ENCODE measurements at places on chromosomes 6 and 20.
A peak's percentile ranks its signal among the peaks of the same experiment; 100 is the strongest.

DNA sequence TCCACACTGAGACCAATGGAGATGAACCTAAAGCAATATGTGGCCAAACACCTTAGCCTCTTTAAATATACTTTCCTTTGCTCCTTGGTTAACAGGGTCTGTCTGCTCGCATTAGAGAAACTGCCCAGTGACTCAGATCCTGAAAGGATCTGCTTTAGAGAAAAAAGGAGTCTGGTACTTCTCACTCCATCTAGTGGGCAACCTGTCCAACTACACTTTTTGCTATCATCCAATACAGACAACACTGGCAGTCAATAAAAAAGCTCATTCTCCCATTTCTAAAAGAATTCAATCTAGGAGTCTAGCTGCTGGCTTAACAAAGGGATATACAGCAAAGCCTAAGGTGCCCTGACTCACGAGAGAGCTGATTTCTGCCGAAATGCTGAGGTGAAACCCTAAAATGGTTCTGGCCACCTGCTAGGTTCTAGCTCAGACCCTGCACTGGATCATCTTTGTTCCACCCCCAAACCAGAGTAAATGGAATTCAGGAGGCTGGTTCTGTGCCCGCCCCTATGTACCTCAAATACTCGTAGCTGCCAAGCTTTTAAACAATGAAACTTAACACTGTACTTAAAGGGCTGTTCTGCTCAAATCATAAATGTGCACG is 11.5 kb downstream of the GNL1 start:
- DNase-seq, result no peak

DNA sequence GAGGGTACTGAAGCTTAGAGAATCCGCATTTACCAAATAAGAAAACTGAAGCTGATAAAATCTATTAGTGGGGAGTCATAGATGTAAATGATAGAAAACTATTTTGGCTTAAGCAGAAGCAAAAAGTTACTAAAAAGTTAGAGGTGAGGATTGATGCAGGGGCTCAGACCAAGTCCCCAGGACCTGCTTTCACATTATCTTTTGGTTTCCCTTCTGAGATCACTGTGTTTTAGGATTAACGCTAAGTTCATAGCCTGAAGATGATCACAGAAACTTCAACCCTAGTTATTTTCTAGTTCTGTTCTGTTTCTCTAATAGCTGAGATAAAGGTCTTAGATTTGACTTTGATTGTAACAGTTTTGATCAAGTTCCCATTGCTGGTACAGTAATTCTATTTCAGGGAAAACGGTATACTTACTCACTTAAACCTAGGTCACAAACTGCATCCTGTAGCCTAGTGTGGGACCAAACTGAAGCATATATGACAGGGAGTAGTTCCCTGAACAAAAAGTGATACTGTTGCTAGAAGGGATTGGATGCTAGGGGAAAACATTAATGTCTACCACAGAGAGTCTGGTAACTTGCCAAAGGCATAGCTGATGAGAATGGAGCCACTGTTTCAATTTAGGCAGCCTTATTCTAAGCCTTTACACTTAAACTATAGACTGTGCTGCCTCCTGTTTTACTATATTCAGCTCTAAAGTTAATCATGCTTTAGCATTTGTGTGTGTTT is 13.1 kb downstream of the CYB5R4 start:
- no peak for DNase-seq

- no peak for DNase-seq
Measured at GRCh38 chr6:38407192-38407591, 232.5 kb downstream of the BTBD9 start.

DNA sequence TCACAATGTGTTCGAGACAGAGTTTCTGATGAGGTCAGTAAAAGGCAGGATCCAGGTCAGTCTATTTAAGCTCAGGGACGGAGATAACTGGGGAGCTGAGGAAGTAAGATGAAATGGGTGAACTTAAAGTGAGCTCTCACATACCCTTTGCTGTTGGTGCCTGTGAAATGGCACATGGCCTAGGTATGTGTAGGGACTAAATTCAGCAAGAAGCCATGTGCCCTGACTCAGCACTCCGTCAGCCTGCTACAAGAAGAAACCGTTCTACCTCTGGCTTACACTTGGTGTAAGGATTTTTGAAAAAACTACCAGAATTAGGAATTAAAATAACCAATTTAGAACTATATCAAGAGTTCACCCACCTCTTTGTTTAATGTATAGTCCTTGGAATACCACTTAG is 41.1 kb upstream of the TRDN start:
- no peak for DNase-seq

DNA sequence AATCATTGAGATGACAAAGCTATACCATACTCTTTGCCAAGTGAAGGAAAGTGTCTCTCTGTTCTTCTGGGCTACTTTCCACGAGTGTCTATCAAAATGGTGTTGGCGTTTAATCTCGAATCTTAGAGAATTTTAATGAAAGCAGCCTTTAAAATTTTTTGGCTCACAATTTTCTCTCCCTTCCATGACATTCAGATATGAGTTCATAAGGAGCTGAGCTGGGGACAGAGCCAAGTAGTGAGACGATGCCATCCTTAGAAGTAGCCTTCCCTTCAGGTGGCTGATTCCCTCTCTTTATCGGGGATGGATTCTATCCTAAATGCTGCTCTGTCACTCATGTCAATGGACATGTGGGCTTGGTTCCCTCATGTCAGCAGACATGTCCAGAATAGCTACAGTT is 132.8 kb downstream of the GRM1 start:
- no peak for DNase-seq

DNA sequence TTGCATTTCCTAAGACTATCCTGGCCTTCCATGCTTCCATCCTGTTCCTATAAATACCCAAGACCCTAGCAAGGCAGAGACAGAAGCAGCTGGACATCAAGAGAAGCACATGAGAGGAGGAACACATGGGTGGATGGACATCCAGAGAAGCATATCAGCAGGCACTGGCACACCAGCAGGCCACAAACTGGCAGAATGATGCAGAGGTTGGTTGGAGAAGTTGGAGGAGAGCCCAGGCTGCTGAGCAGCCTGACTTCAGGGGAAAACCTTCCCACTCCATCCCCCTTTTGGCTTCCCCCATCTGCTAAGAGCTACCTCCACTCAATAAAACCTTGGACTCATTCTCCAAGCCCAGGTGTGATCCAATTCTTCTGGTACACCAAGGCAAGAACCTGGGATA is 332.5 kb downstream of the FRK start:
- DNase-seq, result no peak

- no peak for DNase-seq
Measured at GRCh38 chr6:144335914-144336313, 50.8 kb downstream of the UTRN start.

DNA sequence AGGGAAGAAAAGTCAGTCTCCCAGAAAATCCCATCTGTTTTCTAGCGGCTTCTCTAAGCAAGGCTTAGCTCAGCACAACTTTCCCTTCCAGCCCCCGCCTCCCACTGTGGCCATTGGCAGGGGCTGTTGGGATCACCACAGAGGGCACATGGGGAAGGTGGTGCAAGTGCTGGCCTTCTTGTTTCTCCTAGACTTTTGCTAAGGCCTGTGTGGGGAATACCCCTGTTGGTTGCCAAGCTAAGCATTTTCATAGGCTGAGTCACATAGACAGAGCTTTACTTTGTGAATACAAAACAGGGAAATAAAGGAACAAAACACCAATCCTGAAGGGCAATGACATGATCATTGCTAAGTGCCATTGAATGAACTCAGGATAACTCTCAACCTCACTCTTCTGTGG is 32.4 kb upstream of the TIAM2 start:
- peak; percentile 39 for DNase-seq

DNA sequence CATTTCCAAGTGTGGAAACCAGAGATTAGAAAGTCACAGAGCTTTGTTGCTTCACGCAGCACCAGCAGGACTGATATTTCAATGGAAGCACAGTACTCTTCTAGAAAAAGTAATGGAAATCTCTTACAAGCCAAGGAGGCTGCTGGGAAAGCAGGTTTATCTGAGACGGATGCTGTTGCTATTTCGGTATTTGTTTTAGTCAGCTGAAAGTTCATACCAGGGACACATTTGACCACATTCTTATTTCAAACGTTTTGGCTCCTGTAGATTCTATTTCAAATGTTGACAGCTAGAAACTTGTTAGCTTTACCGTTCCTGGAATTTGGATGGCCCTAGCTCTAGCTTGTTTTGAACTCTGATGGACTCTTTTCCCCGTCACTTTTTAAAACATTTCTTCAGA is 3.7 kb upstream of the TMEM242 start:
- DNase-seq, result no peak

DNA sequence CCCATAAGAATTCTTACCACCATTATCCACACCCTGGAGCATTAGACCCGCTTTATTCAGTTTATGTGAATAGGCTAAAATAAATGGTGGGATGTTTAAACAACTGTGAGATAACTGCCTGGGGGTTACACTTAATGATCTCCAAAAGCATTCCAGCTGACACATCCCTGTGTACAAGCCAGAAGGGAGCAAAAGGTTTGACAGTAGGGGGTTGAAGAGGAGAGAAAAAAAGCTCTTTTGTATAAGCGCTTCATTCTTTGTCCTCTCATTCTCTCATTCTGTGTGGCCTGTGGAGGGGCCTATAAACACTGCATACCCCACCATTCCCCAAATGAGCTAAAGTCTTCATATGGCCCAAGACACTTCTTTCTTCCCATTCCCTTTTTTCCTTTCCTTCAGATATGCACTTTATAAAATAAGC is 30.8 kb upstream of the COL21A1 start:
- no peak for DNase-seq

- no peak for DNase-seq
Measured at GRCh38 chr6:25524542-25524941, 127.5 kb upstream of the SCGN start.

- DNase-seq, result no peak
Measured at GRCh38 chr6:24761851-24762250, 12.9 kb upstream of the GMNN start.

- no peak for DNase-seq
Measured at GRCh38 chr6:133359256-133359655, 118.1 kb downstream of the EYA4 start.

DNA sequence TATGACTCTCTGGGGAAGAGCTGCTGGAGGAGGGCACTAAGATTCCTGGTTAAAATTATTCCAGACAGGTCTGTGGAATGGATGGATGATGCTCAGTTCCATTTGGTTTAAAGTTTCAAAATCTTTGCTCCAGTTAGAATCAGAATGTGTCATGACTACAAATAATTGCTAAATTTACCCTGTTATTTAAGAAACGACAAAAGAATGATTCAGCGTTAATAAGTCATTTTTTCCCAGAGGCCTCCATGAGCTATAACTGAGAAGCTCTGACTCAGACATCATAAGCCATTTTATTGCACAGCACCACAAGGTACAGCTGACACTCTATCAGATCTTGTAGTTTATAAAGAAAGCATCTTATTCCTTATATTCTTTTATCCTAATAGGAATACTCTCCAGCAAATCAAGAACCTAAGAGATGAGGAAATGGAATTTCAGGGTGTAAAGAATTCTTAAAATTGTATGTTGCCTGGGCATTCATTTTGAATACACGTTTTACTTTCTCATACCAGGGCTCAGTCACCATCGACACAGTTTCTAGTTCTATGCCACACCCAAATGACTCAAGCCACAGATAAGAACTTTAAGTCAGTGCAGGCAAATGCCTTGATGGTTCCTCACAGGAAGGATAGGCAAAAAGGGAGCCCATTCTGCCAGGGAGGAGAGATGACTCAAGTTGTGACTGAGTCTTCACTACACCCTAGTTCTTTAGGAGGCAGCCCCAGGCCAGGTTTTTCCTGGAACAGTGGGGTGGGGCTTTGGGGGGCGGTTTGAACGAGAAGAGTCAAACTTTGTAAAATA is 636.0 kb downstream of the MMUT start:
- peak; percentile 87 for DNase-seq

DNA sequence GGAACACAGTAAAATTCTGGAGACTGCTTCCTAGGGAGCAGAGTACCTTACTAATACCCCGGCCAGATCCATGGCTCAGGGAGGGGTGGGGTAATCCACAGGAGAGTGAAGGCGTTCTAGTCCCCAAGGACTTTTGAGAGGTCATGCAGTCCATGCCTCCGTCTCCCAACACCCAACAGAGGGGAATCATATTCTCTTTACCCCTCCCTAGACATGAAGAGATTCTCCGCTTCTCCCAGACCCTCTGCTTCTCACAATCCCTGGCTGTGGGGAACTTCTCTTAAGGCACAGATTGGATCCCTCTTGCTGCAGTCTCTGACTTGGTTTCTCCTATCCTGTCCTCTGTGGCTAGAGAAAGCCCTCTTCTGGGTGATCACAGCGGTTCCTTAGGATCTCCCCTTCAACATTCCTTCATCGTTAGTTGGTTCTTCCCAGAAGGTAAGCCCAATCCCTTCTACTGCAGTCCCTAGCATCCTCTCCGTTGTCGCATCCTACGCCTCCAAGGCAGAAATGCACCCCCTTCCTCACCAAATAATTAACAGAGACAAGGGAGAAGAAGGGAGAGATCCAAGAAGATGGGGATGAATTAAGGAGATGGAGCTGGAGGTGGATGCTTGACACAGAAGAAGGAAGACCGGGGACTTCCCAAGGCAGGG is 562 bp downstream of the GGT7 start:
- DNase-seq, result no peak

- DNase-seq, result no peak
Measured at GRCh38 chr20:41007481-41007880, 21.1 kb upstream of the TOP1 start.

- DNase-seq, result no peak
Measured at GRCh38 chr20:14902432-14903089, 565.1 kb upstream of the FLRT3 start.

Data from fibroblast of skin of left biceps (primary cell).